ENCODE measurements at places on chromosomes 7 and 10. TPM values are rescaled to one million over a fixed set of nuclear protein-coding genes. Genes with fewer than 3 reads are reported as not detected.
A peak's percentile ranks its signal among the peaks of the same experiment; 100 is the strongest.

CD36 gene
- total RNA-seq: not detected

GRCh38 chr10:72483471-72483870 is 128.8 kb upstream of the DNAJB12 start:
- no peak for DNase-seq

DNA sequence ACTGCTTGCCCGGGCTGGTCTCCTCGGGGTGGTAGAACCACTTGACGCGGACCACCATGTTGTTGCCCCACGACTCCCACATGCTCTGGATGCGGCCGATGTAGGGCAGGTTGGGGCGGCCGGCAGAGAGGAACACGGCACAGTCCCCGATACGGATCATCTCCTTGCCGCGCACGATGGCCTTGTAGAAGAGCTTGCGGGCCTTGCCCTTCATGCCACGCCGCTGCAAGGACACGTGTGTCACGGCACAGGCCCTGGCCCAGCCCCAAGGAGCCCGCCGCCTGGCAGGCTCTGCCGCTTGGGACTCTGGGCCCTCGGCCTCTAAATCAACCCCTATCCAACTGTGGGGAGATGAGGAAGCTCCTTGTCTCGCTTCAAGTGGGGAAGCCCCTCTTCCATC is 26.4 kb downstream of the SLC29A4 start:
- no peak for DNase-seq

- no peak for DNase-seq
Observed at GRCh38 chr7:124893140-124893827, 36.3 kb downstream of the POT1 start.

DNA sequence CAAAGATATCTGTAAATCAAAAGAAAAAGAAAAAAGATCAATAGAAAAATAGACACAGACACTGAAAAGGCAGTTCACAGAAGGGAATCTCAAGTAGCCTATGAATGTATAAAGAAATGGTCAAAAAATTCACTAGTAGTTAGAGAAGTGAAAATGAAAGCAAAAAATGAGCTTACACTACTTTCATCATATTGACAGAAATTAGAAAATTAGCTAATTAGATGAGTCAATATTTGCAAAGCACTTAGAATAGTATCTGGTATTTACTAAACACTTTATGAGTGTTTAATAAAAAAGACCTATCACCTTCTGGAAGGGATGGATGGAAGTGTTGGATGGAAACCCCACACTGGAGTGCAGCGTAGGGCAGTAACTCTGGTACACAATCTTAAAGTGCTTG is 1.7 kb upstream of the CFAP58 start:
- DNase-seq: no peak

DNA sequence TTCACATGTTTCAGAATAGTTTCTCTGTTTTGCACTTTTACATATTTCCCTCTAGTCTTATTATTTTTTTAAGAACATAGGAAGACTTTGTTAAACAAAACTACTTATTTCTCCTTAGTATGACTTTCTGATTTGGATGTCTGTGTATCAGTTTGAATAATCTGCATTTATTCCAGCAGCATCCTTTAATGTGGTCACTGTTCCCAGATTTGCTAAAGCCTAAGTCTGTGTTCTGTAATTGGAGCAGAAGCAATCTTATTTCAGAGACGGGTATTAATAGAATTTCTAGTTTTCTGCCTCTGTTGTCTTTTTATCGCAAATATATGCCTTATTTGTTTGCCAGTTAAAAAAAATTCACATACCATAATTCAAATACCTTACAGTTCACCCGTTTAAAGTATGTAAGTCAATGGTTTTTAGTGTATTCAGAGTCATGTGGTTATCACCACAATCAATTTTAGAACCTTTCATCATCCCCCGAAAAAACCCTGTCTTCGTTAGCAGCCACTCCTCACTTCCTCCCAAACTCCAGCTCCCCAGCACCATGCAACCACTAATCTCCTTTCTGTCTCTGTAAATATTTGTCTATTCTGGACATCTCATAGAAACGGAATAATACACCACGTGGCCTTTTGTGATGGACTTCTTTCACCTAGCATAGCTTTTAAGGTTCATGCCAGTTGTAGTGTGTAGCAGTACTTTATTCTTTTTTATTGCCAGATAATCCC is 58.7 kb downstream of the INPP5F start:
- DNase-seq: peak; percentile 11

All from activated T-helper 1 cell treated with anti-CD3 and anti-CD28 coated beads, Interleukin-12 subunit alpha, Interleukin-12 subunit beta, Interleukin-2, Interleukin-4 antibody, amounts not matched to agents 30 ng/mL and 10 ng/mL and 1 ng/mL, durations not matched to agents 14 hours and 24 hours and 36 hours (primary cell).